ENCODE measurements at places on chromosomes 4 and X. TPM values are rescaled to one million over a fixed set of nuclear protein-coding genes. Genes with fewer than 3 reads are reported as not detected.

- no peaks in the 10 kb centered on the region for H3K27me3 ChIP-seq
- no peak for DNase-seq
- peaks cover 3% of the 10 kb centered on the region for H3K36me3 ChIP-seq
- no peak overlapping the region for H3K4me3 ChIP-seq
- H3K4me1 ChIP-seq: no peaks in the 10 kb centered on the region
Observed at GRCh38 chrX:150731795-150732194, 38.6 kb downstream of the MTMR1 start.

GRCh38 chrX:29834764-29835163 lies 380.6 kb upstream of the MAGEB2 start:
- no peak for DNase-seq
- H3K36me3 ChIP-seq: no peaks in the 10 kb centered on the region
- no peak overlapping the region for H3K27ac ChIP-seq
- H3K4me3 ChIP-seq: no peak overlapping the region
- H3K27me3 ChIP-seq: no peaks in the 10 kb centered on the region

The ESX1 gene
- not detected for total RNA-seq

DNA sequence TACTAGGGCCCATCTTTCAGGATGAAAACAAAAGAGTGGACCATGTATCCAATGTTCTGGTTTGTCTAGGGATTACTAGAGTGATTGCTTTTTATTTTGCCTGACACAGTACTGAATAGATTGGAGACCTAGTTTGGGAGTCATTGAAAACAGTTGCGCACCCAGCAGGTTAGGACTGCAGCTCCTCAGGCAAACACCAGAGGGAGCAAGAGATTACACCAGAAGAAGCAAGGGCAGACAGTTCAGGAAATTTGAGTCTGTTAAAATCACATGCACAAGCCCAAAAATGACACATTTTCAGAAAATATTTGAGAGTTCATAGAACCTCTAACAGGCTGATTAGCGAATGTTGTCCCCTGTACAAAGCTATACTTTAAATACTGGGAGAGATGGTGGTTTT lies 55.6 kb downstream of the CYLC1 start:
- no peak for DNase-seq
- H3K36me3 ChIP-seq: no peaks in the 10 kb centered on the region
- H3K4me3 ChIP-seq: no peak overlapping the region

The ATP5ME gene
- total RNA-seq: 152 TPM

- H3K27ac ChIP-seq: no peak overlapping the region
- no peak overlapping the region for H3K4me3 ChIP-seq
- H3K27me3 ChIP-seq: no peaks in the 10 kb centered on the region
- H3K36me3 ChIP-seq: no peaks in the 10 kb centered on the region
- H3K4me1 ChIP-seq: no peaks in the 10 kb centered on the region
Observed at GRCh38 chr4:78756137-78756536, 20.0 kb upstream of the BMP2K start.

The PDGFRA gene
- total RNA-seq: 167 TPM

GRCh38 chr4:7516096-7516772 lies 81.5 kb upstream of the PSAPL1 start:
- H3K4me3 ChIP-seq: no peak overlapping the region
- H3K27ac ChIP-seq: no peak overlapping the region

GRCh38 chr4:140091305-140091704 lies 62.7 kb downstream of the MAML3 start:
- H3K4me1 ChIP-seq: peaks cover 6% of the 10 kb centered on the region
- H3K27me3 ChIP-seq: no peaks in the 10 kb centered on the region
- no peak for DNase-seq
- no peak overlapping the region for H3K4me3 ChIP-seq
- H3K27ac ChIP-seq: no peak overlapping the region
- H3K36me3 ChIP-seq: no peaks in the 10 kb centered on the region

DNA sequence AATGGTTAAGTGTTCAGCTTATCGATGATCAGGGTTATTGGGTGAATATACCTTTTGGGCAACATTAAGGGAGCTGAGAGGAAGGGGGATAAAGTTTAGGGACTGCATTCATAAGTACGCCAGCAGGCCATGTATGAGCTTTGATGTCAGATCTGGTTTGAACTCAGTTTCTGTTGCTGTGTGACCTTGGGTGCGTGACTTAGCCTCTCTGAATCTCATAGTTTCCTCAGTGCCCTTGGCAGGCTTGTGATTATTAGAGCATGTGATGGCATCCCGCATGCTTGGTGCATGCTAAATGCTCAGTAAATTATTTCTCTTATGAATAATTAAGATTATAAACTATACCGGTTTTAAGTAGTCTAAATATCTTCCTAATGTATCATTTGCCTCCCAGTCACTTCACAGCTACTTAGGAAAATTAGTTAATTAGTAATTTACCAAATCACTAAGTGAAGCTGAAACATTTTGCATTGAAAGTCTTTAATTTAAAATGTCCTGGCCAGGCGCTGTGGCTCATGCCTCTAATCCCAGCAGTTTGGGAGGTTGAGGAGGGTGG lies 3.8 kb downstream of the TBC1D14 start:
- no peak for DNase-seq
- no peak overlapping the region for H3K27ac ChIP-seq

DNA sequence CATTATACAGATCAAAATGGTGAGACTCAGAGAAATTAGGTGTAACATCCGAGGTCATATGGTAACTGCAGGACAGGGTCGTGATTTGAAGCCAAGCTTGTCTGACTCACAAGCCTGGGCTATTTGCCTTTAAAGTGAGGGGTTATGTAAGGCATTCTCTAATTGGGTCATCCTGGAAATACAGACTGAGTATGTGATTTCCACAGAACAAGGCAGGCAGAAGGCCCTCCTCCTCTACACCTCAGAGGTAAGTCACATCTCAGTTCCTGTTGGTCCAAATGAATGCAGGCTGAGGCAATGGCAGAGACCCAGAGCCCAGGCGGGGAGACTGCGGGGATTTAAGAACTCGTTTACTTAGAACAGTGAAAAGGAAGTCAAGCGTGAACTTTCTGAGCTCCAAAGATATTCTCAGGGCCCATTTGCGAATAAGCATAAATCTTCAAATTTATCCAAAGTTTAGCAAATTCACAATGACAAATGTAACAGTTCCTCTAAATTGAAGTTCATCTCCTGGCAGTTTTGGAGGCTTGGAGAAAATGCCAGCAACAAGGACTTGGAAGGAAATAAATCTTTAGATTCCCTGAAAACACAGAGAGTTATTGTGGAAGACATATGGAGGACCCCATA lies 153.3 kb downstream of the LDB2 start:
- no peak overlapping the region for H3K27ac ChIP-seq
- no peaks in the 10 kb centered on the region for H3K36me3 ChIP-seq
- no peak for DNase-seq
- H3K4me1 ChIP-seq: no peaks in the 10 kb centered on the region
- H3K4me3 ChIP-seq: no peak overlapping the region

GRCh38 chrX:155983326-155983725 lies 14.2 kb upstream of the IL9R start:
- H3K27me3 ChIP-seq: no peaks in the 10 kb centered on the region
- H3K4me1 ChIP-seq: no peaks in the 10 kb centered on the region
- no peak overlapping the region for H3K27ac ChIP-seq
- no peaks in the 10 kb centered on the region for H3K36me3 ChIP-seq
- no peak overlapping the region for H3K4me3 ChIP-seq
- no peak for DNase-seq

DNA sequence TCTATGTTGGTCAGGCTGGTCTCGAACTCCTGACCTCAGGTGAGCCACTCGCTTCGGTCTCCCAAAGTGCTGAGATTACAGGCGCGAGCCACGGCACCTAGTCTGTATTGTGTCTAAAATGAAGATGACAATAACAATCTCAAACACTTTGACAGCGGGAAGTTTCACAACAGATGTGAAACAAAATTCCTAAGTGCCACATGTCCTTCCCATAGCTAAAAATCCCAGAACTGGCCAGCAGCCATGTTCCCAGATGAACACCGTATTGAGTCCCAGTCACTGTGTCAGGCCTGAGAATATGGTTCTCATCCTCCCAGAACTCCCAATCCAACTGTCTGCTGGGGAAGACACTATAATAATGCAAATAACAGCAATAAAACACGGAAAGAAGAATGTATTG lies 16.4 kb upstream of the KLHL8 start:
- H3K4me3 ChIP-seq: no peak overlapping the region
- no peaks in the 10 kb centered on the region for H3K36me3 ChIP-seq
- H3K27ac ChIP-seq: no peak overlapping the region

The KLHL34 gene
- not detected for total RNA-seq

The SERPINA7 gene
- not detected for total RNA-seq

GRCh38 chr4:169064296-169064695 lies 54.2 kb upstream of the CBR4 start:
- H3K4me1 ChIP-seq: peaks cover 10% of the 10 kb centered on the region
- no peaks in the 10 kb centered on the region for H3K36me3 ChIP-seq
- no peak for DNase-seq
- no peaks in the 10 kb centered on the region for H3K27me3 ChIP-seq

DNA sequence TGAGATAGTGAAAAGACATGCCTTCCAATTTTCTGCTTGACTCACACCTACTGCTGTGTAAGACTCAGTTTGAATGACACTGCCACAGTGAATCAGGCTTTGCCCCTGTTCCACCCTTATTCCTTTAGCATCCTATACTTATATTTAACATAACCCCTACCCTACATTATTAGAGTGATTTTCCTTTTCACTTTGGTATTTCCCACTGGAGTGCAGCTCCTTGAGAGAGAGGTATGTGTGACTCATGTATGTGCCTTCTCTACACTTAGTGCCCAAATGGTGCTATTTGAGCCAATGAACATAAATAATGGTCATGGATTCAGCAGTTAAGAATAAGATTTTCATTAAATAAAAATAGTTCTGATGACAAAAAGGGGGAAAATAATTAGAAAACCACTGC lies 69.5 kb downstream of the RRAGB start:
- no peak overlapping the region for H3K4me3 ChIP-seq
- no peak for DNase-seq
- H3K27me3 ChIP-seq: no peaks in the 10 kb centered on the region
- no peaks in the 10 kb centered on the region for H3K4me1 ChIP-seq
- no peaks in the 10 kb centered on the region for H3K36me3 ChIP-seq
- no peak overlapping the region for H3K27ac ChIP-seq

- no peak overlapping the region for H3K4me3 ChIP-seq
- H3K27ac ChIP-seq: no peak overlapping the region
- no peak for DNase-seq
- H3K36me3 ChIP-seq: no peaks in the 10 kb centered on the region
Observed at GRCh38 chrX:51837921-51838320, 55.5 kb upstream of the MAGED1 start.

GRCh38 chrX:140141444-140142029 lies 176.2 kb upstream of the CXorf66 start:
- H3K4me3 ChIP-seq: no peak overlapping the region
- H3K4me1 ChIP-seq: no peaks in the 10 kb centered on the region
- DNase-seq: no peak

DNA sequence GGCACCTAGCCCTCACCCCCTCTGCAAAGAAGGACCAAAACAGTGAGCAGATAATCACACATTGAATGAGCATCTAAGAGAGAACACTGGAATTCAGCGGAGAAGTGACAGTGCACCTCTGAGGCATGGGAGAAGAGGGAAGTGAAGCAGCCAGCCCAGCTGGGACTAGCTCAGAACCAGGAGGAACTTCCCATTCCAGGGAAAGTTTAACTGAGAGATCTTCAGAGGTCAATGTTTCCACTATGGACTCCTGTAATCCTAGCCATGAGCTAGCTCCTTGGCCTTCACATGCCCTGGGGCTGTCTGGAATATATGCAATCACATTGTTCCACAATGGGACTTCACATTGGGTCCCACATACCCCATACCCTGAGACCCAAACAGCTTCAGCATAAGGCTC lies 24.4 kb downstream of the TLR6 start:
- H3K4me1 ChIP-seq: no peaks in the 10 kb centered on the region
- DNase-seq: no peak
- H3K27ac ChIP-seq: no peak overlapping the region

Data from aorta (tissue), 5 donors.